CD4-positive, alpha-beta T cell (primary cell): ENCODE measurements at places on chromosomes 16 and 17.

DNA sequence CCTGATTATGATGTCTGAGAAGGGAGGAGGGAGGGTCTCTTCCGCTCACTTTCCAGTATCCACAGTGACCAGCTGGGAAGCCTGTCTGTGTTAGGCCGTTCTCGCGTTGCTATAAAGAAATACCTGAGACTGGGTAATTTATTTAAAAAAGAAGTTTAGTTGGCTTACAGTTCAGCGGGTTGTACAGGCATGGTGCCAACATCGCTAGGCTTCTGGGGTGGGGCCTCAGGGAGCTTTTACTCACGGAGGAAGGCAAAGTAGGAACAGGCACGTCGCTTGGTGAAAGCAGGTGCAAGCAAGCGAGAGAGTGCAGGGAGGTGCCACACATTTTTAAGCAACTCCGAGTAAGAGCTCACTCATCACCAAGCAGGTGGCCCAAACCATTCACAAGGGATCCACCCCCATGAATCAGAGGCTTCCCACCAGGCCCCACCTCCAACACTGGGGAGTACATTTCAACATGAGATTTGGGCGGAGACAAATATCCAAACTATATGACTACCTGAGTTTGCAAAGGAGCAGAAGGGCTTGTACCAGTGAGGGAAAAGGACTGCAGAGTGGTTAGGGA is 137.5 kb downstream of the CCDC182 start:
- DNase-seq: no peak

GRCh38 chr16:8346294-8346693 is 244.0 kb downstream of the TMEM114 start:
- no peak for DNase-seq

GRCh38 chr16:83891742-83892141 is 7.2 kb upstream of the MLYCD start:
- no peak for DNase-seq

DNA sequence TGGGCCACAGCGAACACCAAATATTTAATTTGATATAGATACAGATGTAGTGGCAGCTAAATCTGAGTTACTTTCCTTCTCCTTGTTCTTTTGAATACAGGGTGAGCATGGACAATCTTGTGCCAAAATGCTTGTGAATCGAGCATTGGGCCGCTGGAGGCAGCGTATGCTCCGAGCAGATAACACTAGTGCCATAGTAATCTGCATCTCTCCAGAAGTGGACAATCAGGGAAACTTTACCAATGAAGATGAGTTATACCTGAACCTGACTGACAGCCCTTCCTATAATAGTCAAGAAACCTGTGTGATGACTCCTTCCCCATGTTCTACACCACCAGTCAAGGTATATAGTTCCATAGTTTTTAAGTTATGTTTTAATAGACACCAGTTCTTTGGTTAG is 21.2 kb upstream of the BCAS3 start:
- no peak for DNase-seq

- peak; percentile 59 for DNase-seq
Measured at GRCh38 chr17:63425483-63425882, 20.6 kb downstream of the CYB561 start.

- DNase-seq: peak; percentile 34
Measured at GRCh38 chr16:2858245-2859025, 465 bp upstream of the PRSS22 start.

DNA sequence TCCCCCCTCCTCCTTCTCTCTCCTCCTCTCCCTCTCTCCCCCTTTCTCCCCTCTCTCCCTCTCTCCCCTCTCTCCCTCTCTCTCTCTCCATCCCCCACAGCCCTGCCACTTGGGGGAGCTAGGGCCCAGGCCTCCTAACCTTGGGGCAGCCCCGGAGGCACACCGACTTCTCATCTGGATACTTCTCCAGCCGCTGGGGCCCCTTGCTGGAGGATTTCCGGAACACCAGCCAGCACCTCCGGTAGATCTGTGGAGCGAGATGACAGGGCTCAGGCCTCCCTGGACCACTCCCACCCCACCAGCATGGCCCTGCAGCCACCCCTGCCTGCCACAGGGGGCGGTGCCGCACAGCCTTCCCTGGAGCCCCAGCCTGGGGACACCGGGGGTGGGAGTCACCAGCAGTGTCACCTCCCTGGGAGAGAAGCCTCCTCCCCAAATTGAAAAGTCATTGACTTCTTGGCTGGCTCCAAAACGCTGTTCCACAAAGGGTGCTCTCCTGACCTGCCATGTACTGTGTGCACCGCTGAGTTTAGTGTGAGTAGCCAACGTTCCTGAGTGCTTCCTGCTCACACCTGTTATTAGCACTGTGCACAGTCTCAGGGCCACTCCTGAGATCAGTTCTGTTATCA is 10.5 kb downstream of the DOK4 start:
- DNase-seq: peak; percentile 39

DNA sequence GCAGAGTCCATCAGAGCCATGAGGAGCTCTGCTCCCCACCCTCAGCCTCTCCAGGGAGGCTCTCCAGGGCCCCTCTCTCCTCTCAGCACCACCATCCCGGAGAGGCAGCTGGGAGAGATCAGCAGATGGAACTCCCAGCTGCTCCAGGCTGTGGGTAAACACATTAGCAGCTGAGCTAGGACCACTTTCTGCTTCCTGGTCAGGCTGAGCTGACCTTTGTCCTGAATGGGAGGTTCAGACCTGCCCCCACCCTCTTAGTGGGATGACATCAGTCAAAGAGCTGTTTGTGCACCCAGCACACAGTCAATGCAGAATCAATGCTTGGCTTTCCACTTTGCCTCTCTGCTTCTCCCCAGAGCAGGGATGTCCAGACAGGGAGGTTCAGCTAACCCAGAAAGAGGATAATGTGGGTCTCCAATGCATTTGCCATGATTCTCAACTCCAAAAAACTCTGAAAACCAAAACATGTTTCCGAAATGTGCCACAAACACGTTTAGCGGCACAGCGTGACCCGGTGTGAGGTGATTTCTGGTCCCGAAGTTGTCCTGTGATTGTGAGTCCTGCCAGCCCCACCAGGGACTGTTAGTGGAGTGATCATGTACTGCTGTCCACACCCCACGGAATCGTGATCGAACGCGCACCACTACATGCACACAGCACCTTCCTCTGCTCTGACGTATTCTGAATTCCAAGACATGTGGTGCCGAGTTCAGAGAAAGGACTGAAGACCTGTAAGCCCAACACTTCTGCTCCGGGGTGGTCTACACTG is 6.7 kb downstream of the GPR142 start:
- no peak for DNase-seq

DNA sequence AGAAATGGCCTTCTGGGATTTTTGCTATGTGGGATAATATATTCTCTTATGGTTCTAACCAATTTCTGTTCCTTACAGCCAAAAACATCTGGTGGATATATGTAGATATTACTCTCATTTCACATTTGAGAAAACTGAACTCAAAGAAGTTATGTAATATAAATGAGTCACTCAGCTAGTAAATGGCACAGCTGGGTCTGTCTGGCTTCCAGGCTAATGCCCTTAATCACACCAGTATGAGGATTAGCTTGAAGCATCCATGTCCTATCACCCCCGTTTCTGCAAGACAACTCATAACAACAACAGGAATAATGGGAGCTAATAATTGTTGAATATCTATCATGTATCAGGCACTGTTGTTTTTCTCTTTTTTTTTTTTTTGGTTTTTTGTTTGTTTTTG is 34.4 kb upstream of the USP7 start:
- DNase-seq: no peak

GRCh38 chr16:51881731-51882130 is 665.2 kb downstream of the TOX3 start:
- no peak for DNase-seq

GRCh38 chr16:73605309-73605708 is 557.4 kb upstream of the ZFHX3 start:
- no peak for DNase-seq

GRCh38 chr17:48228720-48229119 is 121.2 kb downstream of the SNX11 start:
- no peak for DNase-seq

GRCh38 chr17:2710803-2711607 is 559 bp downstream of the CLUH start:
- no peak for DNase-seq

- DNase-seq: no peak
Measured at GRCh38 chr16:6611535-6611934, 721.1 kb upstream of the RBFOX1 start.
